AG20443 (cell line): ENCODE measurements at places on chromosomes 11 and 22.

DNA sequence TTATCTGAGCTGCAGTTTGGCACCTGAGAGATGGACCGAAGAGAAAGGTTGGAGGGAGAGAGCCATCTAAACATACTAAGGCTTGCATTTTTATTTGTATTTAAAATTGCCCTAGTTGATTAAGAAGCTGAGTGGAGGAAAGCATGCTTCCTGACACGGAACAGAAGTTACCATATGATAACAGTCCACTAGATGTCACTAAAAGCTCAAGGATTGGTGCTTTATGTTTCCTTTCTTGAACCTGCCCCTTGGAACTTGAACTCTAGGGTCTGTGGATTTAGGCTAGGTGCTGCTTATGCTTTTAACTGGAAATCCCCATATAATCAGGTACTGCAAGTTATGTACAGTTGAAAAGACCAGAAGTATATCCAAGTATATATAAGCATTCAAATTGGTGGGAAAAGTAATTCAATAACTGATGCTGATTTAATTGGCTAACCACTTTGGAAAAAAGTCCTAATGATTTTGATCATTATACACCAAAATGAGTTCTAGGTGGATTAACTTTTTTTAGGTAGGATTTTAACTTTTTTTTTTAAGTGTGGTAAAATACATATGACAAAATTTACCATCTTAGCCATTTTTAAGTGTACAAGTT, 9.5 kb downstream of the RBMXL2 start:
- peak; percentile 58 for DNase-seq

- peak; percentile 90 for DNase-seq
Measured at GRCh38 chr11:63510360-63511047, 4.6 kb downstream of the LGALS12 start.

GRCh38 chr11:76667856-76668255, 2.7 kb downstream of the LRRC32 start:
- no peak for DNase-seq

DNA sequence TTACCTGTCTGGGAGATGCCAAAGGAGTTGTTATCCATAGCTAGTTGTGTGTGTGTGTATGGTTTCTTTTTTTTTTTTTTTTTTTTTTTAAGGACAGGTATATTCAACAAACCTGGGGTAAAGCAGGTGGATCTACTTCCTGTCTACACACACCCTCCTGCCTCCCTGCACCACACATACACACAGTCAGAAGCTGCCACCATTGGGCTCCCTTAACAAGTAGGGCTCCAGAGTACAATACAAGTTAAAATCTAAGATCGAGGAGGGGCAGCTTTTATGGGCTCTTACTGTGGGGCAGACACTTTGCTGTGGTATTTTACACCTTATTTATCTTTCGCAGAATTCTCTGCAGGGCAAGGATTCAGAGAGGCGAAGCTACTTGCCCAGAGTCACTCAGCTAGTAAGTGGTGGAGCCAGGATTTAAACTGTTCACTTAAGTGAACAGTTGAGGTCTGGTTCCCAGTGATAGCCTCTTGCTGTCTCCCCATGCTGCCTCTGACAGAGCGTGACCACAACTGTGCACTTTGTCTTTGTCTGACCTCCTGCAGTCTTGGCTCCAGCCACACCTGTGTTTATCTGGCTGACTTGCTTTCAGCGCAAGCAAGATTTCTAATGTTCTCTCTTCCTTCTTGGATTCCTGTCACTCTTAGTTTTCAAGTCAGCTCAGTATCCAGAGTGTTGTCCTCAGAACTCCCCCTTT, 135.0 kb downstream of the CSNK2A3 start:
- DNase-seq: no peak

DNA sequence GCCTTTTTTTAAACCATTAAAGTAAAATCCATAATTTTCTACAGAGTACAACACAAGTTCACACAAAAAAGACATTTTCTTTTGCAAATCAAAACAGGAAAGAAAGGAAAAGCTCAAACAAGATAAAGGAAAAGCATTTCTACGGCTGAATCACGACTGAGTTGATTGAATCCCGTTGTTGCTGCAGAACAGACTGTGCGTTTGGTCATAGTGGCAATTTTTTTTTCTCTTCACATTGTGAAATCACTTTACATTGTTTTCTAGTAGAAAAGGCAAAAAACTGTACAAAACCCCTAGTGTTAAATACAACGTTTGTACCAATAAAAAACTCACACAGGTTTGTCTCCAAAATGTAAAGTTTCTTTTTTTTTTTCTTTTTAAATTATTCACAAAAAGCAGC, 17.3 kb upstream of the RAPSN start:
- peak; percentile 50 for DNase-seq

GRCh38 chr11:119990309-119991021, 147.4 kb downstream of the TRIM29 start:
- peak; percentile 58 for DNase-seq

GRCh38 chr11:57262157-57262556, 25.1 kb upstream of the APLNR start:
- DNase-seq: no peak

GRCh38 chr11:111148121-111148520, 97.4 kb upstream of the POU2AF2 start:
- no peak for DNase-seq
